Cerebellum (tissue), 4 donors: ENCODE measurements at places on chromosomes 11 and 22.

DNA sequence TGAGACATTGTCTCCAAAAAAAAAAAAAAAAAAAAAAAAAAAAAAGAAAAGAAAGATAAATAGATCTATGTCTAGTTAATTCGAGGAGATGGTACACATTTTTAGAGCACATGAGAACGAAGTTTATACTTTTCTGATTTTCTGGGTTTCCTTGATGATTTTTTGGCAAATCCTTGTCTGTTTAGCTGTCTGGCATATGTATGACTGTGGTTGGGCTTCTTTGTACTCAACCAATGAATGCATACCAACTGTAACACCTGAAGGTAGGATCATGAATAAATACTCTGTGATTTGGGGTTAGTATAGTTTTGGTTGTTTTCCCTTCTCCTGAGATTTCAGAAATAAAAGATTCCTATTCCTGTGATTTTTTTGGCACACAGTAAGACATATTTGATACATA is 63.1 kb downstream of the ARHGEF12 start:
- no peak for DNase-seq

DNA sequence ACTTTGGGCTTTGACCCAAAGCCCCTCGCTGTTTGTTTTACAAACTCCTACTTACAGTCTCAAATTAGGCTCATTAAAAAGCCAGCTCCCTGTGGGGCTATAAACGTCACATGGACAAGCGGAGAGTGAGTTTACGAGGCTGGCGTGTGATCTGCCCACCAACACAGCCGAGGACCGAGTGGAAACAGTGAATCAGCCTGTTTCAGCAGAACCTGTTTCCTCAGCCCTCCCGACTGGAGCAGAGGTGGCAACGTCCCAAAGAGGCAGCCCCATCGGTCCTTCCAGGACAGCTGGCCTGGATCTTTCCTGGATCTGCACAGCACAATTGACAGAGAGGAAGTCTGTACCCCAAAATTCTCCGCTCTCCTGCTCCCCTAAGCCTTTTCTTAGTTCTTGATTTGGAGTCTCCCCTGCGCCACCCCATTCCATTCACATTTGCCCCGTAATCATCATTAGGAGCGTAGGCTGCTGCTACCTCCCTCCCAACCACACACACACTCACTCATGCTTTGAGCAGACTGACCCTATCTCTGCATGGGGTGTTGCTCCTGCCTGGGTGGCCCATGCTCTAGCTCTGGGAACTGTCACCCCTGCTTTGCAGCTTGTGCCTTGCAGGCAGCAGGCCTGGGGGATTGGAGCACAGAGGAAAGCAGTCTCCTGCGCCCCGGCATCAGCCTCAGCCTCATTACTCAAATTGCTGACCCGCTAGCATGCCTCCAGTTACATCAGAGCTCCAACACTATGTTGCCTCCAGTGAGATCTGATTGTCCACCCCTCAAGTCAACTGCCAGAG is 117.8 kb downstream of the NAT10 start:
- peak; percentile 4 for DNase-seq

- no peak for DNase-seq
These were observed 8.0 kb upstream of the SLC43A3 start for GRCh38 chr11:57434640-57435546.

DNA sequence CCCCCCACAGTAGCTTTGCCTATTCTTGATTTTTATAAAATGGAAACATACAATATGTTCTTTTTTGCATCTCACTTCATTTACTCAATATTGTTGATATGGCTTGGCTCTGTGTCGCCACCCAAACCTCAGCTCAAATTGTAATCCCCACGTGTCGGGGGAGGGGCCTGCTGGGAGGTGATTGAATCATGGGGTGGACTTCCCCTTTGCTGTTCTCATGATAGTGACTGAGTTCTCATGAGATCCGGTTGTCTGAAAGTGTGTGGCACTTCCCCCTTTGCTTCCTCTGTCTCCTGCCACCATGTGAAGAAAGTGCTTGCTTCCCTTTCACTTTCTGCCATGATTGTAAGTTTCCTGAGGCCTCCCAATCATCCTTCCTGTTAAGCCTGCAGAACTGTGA is 431.3 kb downstream of the MN1 start:
- DNase-seq: no peak
